Stimulated activated CD4-positive, alpha-beta T cell treated with anti-CD3 and anti-CD28 coated beads, Interleukin-2, amount 100 ng/mL, for 48 hours (primary cell): ENCODE measurements at places on chromosomes 16 and 17.

DNA sequence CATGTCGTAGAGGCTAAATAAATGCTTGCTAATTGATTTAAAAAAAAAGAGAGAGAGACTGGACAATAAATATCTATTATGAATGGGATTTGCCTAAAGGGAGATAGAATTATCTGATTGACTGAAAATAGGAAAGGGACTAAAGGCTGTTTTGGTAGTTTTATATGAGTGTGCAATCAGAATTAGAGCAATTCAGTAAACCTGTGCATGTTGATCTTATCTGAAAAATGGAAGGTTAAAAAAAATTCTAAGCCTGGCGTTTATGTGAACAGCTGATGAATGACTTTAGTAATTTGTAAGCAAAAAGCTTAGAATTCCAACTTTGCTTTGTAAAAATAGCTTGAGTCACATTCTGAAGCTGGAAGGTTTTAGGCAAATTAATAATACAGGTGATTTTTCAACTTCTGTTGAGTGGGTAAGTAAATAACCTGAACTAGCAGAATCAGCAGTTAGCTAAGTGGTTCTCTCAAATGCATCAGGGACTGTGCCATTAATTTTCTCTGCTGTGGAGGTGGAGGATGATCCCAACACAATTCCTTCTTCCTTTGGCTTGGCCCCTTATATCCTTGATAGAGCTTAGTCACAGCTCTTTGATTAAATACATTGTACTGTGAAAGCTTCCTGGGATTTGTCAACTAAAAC lies 254.4 kb downstream of the PHKB start:
- no peak for DNase-seq

- no peak for DNase-seq
Measured at GRCh38 chr16:14365200-14365851, 264.7 kb downstream of the PARN start.

- DNase-seq = no peak
Measured at GRCh38 chr17:67474081-67474661, 97.1 kb downstream of the PITPNC1 start.

- DNase-seq = peak; percentile 45
Measured at GRCh38 chr16:9047689-9048301, 43.6 kb upstream of the HAPSTR1 start.

GRCh38 chr16:81821436-81822128 lies 42.5 kb downstream of the PLCG2 start:
- DNase-seq = no peak

GRCh38 chr16:54473226-54473993 lies 186.8 kb upstream of the IRX3 start:
- DNase-seq = no peak

GRCh38 chr16:62135446-62135845 lies 99.2 kb upstream of the CDH8 start:
- no peak for DNase-seq

DNA sequence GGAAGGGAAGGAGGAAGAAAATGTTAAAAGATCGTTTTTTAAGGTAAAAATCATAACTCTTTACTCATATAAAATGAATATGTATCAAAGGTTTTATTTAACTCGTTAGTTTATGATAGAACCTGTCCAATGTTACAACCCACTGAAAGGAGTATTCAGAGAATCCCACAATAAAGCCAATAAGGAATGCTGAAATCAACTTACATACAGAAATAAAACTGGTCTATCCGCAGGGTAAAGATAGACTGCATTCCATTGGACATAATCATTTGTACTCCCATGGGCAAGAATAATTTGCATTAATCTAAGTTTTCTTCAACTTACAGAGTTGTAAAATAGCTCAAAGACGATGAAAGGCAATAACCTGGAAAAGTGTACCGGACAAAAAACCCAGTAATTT lies 17.9 kb upstream of the BEAN1 start:
- no peak for DNase-seq

- DNase-seq = no peak
Measured at GRCh38 chr16:81581107-81581506, 136.5 kb downstream of the CMIP start.

DNA sequence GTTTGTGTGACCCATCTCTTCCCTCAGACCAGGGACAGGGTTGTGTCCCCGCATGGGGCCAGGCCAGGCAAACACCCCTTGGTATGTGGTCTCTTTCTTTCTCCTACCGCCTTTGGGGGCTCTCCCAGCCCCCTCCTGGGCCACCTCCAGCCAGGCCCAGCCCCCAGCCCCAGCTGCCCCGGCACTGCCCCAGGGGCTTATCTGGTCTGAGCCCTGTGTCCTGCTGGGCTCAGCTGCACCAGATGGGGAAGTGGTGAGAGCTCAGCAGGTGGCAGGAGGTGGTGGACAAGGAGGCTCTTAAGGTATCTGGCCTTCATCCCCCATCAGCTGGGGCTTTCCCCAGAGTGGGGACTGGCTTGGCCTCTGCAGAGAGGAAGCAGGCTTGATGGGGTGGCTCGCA lies 8.7 kb downstream of the ADAM11 start:
- no peak for DNase-seq

DNA sequence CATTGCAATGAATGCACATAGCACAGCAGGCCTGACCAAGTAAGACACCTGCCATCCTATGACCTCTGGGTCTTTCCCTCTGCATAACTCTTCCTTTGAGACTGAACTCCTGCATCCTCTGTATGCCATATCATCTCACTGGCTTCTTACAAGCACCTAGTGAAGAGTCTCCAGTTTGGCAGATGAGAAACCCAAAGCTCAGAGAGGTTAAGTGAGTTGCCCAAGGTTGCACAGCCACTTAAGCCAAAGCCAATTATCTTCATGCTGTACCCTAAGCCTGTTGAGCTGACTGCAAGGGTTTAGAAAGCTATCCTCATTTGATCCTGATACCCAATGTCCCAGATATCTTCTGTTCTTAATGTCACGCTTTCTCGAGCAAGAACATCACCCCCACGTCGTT lies 35.2 kb downstream of the TMEM186 start:
- no peak for DNase-seq

- no peak for DNase-seq
Measured at GRCh38 chr16:11556945-11557720, 29.6 kb downstream of the LITAF start.

GRCh38 chr17:79406316-79406715 lies 204.5 kb downstream of the RBFOX3 start:
- no peak for DNase-seq

- no peak for DNase-seq
Measured at GRCh38 chr17:74924250-74924948, at the start of gene OTOP2. Gene OTOP2 (plus strand): TSS chr17:74924273. CDS start chr17:74924633, 360 bp downstream.

DNA sequence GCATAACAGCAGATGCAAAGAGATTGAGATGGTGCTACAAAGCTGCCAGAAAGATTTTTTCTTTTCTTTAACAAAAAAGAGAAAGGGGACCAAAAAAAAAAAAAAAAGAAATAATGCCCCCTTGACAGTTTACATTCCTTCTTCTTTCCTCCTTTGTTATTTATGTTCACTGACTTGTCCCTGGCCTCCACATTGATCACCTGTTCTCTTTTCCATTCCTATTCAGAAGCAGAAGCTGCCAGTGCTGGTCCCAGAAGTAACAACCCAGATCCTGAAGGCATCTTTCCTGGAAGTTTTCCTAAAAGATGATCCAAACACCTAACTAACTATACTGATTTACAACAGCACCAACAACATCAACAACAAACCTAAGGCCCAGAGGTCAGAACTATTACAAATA lies 728.1 kb downstream of the KCNJ2 start:
- DNase-seq = no peak
